ENCODE measurements at places on chromosomes 6 and 20. TPM values are rescaled to one million over a fixed set of nuclear protein-coding genes. Genes with fewer than 3 reads are reported as not detected.

Gene MYT1
- 0.15 TPM for total RNA-seq

Gene PTGIS
- total RNA-seq = not detected

Gene ABHD16B
- total RNA-seq = not detected

Gene MED23
- 9.0 TPM for total RNA-seq

Gene CTCFL
- total RNA-seq = not detected

Gene NKAIN2
- total RNA-seq = not detected

Gene FAM83C
- 0.14 TPM for total RNA-seq

Gene LY6G6C
- total RNA-seq = not detected

Gene PRR18
- 0.15 TPM for total RNA-seq

Gene OR2J3
- total RNA-seq = not detected

Gene CD109
- total RNA-seq = 78.3 TPM

Gene MROH8
- total RNA-seq = 1.3 TPM

Gene NKAPL
- total RNA-seq = not detected

Gene PPIL6
- total RNA-seq = 2.9 TPM

Gene BNIP5
- total RNA-seq = 0.05 TPM

Gene TFAP2C
- 12.2 TPM for total RNA-seq

Gene SLC52A3
- 0.52 TPM for total RNA-seq

Measured in A549 treated with Hydrocortisone at 1 μM for 4 hours (cell line).